ENCODE measurements at places on chromosomes 4 and X.

- DNase-seq: no peak
Observed at GRCh38 chrX:67346667-67347066, 197.2 kb upstream of the AR start.

- DNase-seq: no peak
Observed at GRCh38 chr4:186807808-186808629, 84.4 kb upstream of the FAT1 start.

- no peak for DNase-seq
Observed at GRCh38 chr4:90375081-90375480, 247.9 kb downstream of the CCSER1 start.

DNA sequence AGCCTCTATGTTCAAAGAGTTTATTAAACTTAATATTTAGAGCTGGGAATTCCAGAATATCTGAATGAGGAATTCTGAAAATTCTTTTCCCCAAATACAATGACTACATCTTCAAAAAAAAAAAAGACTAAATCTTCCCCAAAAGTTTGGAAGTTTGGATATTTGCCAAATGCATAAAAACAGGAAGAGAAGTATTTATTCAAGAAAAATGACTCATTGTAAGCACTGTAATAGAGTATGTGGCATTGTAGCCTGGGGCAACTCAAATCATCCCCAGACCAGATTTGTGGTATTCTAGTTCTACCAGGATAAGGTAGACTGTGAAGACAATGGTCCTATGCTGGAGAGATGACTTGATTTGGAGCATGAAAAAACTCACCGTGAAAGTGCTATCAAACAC is 78.5 kb upstream of the PDHA2 start:
- DNase-seq: no peak

- no peak for DNase-seq
Observed at GRCh38 chr4:185469580-185470154, 1.9 kb downstream of the CCDC110 start.

DNA sequence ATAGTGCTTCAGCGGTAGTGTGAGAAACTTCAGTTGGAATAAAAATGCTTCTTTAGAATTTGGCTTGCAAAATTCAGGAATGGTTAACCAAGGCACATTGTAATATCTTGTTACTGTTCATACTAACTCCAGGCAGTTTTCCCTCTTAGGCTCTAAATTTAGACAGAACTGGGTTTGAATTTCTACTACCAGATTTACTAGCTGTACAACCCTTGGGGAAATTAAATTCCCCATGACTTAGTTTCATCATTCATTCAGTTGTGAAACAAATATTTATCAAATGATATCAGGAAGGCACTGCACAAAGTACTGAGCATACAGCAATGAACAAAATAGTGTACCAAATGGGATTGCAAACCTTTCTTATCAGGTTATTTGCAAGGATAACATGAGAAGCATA is 135.0 kb upstream of the IL15 start:
- DNase-seq: no peak

DNA sequence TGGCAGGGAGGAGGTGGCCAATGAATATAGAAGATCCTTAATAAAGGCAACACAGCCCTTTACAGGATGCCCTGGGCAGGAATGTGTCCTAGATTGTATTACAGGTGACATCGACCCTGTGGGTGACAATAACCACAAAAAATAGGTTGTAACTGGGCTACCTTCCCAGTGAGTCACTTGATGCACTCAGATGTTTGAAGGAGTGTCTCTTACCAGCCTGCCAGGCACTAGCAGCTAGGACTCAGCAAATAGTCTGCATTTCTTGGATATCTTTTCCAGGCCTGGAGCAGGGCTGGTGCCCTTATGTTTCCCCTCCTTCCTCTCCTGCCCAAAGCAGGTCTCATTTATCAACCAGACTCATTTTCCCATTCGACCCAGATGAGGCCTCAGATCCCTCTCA is 50.9 kb upstream of the TMEM164 start:
- DNase-seq: no peak

GRCh38 chr4:17168571-17168970 is 270.1 kb upstream of the LDB2 start:
- no peak for DNase-seq

- DNase-seq: no peak
Observed at GRCh38 chr4:45292844-45293243, 566.5 kb upstream of the GNPDA2 start.

DNA sequence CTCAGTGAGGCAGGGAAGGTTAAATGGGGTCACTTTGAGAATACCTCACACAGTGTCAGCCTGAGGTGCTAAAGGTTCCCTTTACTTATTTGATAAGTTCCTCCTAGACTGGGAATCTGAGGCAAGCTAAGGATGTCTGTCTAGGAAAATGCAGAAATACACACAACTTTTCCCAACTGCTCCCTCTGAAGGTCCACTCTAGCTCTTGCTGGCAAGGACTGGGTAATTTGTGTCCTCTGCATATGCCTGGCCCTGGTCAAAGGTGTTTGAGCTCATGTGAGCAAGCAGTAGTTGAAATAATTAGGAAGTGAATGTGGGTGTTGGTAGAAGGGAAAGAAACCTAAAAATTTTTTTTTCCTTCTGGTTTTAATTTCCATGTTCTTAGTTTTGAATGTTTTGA is 21.3 kb downstream of the TXLNG start:
- DNase-seq: no peak

- DNase-seq: no peak
Observed at GRCh38 chr4:102318526-102318925, 26.8 kb downstream of the SLC39A8 start.

- DNase-seq: no peak
Observed at GRCh38 chr4:8602686-8603430, 10.3 kb downstream of the CPZ start.

DNA sequence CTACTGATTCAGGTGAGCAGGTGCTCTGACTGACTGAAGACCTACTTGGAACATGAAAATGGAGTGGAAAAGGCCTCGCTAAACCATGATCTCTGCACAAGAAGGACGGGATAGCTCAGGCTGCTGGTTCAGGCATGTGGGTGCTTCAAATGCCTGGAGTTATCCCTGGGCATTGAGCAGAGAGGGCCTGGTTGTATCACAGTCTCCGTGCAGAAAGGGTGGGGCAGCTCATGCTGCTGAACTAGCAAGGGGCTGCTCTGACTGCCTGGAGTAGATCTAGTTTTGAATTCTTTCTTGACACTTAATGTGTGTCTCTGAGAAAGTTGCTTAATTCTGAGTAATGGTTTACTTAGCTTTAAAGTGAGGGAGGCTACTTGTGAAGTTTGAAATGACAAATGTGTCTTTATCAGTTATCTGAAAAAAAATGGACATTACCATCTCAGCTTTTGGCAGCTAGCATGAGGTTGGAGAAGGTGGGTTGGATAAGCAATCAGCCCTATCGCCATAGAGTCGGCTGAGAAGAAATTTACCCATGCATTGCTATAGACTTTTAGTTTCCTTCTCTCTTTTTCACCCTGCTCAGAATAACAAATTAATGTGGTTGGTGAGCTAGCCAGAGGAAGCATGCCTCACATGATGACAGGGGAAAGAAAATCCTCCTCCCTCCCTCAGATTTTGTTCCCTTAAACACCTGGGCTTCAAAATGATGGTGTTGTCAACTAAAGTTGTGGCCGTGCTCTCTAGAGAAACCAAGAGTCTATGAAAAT is 832.4 kb downstream of the STIM2 start:
- DNase-seq: no peak

DNA sequence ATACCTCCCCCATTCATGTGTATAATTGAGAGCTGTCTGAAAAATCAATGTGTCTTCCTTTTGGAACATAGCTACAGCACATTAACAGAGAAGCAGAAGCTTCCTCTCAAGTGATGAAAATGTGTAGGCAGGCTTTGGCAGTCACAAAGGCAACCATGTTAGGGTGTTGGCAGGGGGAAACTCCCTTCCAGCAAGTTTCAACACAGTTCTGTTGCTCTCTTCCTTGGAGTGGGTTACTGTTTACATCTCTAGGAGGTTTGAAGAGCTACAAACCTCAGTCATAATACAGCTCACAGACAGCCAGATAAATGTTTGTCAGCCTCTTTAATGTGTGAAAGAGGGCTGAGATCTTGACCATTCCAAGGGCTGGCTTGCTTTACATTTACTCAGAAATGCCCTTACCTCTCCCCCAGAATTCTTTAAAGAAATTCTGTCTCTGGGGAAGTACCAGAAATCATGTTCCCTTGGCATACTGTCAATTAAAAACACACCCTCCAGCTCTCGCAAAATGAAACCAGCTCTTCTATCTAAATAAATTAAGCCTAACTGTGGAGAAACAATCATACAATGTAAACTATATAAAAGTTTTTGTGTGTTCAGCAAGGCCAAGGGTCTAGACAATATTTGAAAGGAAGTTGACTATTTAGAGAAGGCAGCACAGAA is 18.9 kb downstream of the ZBTB33 start:
- DNase-seq: no peak

DNA sequence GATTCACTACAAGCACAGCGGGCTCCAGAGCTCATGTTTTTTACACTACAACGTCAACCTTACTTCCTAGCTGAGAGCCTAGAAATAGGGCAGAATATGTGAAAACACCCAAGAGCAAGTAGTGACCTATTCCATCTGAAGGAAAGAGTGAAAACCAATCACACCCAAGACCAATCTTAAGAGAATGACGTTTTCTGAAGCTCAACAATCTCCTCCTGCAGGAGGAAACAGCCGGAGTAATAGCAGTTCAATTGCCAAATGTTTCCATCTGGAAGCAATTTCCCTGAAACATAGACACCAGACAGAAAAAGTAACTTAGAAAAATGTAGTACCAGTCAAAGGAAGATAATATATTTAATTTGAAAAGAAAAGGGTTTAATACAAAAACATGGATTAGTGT is 142.4 kb downstream of the ANXA5 start:
- no peak for DNase-seq

GRCh38 chr4:183171484-183172267 is 72.6 kb downstream of the WWC2 start:
- DNase-seq: no peak

DNA sequence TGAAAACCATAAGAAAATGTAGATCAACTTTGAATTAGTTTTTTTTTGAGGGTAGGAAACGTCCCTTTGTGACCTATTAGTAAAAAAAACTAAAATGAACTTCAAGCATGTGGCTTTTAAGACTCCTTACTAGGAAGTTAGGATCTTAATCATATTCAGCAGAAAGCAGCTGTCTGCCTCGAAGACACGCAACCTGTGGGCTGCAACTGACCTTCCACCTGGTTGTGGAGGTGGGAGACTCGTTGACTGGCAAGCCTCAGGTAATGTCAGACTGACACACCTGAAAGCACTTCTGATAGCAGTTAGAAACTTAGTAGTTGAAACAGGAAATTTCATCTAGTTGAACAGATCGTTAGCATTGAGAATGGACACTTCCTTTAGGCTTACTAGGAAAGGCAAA is 37.4 kb downstream of the CCNG2 start:
- no peak for DNase-seq

DNA sequence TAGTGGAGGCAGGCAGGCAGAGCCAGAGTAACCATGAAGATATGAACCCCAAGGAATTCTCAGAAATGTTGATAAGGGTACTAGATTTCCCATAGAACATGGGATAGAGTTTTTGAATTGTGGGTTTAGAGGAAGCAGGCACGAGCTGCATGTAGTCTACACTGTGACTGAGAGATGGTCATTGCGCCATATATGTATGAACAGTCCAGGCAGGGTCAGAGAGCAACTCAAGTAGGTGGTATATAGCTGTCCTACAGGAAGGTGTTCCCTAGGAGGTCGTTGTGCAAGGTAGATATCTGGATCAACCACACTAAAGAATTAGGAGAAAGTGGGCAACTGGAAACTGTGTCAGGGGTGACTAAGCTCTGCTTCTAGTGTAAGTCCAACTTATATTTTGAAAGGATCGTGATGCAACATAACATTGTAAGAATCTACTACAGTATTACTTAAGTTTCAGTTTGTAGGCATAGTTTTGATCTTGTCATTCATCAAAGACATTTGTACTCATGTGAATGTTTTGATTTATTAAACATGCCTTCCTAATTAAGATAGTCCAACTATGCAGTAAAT is 94.6 kb downstream of the HPGD start:
- no peak for DNase-seq

GRCh38 chr4:56698329-56698728 is 17.2 kb upstream of the HOPX start:
- DNase-seq: no peak
